ENCODE measurements at places on chromosomes 2 and 18.

- no peak for DNase-seq
Measured at GRCh38 chr2:7180638-7181370, 263.6 kb downstream of the RNF144A start.

DNA sequence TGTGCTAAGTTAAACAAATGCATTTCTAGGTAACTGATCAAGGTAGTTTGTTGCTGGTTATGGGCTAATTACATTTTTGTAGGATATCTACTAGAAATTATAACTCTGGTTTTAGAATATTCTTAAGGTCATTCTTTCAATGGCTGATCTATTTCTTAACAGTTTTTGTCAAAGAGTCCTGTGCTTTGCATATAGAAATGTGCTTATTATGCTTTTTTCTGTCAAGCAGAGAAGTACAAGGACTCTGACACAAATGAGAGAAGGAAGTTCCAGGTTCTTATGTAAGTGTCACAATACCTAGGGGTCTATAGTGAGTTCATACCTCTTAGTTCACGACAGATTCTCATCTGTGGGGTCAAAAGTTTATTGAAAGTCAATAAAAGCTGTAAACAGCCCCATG lies 88.4 kb downstream of the MYO3B start:
- no peak for DNase-seq

DNA sequence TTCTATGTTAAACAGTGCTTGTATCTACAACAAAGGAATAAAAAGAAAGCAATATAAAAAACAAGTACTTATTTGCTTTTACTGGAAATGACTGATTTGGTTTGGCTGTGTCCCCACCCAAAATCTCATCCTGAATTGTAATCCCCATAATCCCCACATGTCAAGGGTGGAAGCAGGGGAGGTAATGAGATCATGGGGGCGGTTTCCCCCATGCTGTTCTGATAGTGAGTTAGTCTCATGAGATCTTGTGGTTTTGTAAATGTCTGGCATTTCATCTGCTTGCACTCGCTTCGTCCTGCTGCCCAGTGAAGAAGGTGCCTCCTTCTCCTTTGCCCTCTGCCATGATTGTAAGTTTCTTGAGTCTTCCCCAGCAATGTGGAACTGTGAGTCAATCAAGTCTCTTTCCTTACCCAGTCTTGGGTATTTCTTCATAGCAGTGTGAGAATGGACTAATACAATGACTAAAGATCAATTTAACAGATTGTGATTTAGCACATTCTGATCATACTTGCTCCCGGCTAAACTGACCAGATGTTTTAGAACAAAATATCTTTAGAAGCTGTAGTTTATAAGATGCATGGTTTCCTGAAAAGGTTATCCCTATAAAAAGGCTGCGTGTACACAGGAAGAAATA lies 19.9 kb downstream of the PTH2R start:
- no peak for DNase-seq

DNA sequence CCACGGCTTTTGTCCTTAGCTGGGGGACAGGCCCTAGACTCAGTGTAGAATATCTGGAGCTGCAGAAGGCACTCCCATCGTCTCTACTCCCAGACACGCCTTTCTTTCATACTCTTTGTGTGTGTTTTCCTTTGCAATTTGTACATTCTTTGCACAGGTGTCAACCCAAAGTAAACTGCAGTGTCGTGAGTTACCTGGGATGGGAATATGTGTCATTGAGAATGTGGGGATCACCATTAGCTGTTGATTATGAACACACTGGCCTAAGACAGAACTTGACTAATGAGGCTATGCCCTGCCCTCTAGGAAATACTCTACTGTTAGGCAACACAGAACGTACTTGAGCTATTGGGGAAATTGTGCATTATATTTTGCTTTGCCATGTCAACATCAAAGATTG lies 233.3 kb downstream of the SETBP1 start:
- no peak for DNase-seq

GRCh38 chr2:189783451-189783926 lies 650 bp downstream of the ORMDL1 start:
- no peak for DNase-seq

DNA sequence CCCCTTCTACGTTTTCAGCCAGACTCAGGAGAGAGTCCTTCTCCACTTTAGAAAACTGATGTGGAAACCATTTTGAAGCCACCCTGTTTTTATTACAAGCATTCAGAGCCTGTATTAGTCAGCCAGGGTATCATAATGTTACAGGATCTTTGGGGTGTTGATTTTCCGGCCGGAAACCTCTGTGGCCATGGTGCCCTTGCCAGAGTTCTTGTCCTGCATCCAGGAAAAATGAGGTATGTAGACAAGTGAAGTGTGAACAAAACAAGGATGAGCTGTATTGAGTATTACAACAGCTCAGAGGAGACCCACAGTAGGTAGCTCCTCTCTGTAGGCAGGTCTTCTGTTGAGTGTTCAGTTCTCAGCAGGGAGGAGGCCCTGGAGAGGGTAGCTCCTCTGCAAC lies 241.0 kb upstream of the COPS8 start:
- no peak for DNase-seq

GRCh38 chr18:53534203-53534602 lies 690.3 kb downstream of the MBD2 start:
- DNase-seq: no peak

DNA sequence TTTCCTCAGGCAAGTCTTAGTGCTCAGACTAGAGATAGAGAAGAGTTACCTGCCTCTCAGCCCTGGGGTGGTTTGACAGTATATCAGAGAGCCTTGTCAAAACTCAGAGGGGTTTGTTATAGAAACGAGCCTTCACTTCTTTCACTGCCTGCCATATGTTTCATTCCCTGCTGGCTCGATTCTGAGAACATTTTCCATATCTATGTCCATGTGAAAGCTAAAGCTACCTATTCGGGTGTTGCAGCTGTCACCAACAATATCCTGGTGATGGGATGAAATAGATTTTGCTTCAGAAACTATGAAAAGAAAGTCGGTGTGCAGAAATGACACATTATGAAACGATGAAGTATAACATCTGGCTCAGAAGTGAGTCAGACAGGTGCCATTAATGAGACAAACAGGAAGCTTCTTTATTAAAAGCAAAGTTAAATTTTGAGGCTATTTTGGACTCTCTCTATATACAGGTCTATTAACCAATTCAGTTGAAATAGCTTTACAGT lies 56.1 kb upstream of the TANK start:
- DNase-seq: no peak

DNA sequence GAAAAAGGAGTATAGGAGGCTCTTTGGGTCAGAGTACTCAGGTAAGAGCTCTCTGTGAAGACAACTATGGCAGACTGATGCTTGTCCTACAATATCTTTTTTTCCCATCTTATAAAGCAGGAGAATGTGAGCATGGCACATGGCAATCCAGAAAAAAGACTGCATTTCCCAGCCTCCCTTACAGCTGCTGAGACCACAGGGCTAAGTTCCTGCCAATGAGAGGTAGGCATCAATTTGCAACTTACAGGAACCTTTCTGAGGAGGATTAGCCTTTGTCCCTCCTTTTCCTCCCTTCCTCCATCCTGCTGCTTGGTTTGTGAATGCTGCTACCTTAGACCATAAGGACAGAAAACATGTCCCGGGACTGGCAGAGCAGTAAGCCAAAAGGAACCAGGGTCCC lies 37.8 kb upstream of the ST8SIA5 start:
- no peak for DNase-seq

DNA sequence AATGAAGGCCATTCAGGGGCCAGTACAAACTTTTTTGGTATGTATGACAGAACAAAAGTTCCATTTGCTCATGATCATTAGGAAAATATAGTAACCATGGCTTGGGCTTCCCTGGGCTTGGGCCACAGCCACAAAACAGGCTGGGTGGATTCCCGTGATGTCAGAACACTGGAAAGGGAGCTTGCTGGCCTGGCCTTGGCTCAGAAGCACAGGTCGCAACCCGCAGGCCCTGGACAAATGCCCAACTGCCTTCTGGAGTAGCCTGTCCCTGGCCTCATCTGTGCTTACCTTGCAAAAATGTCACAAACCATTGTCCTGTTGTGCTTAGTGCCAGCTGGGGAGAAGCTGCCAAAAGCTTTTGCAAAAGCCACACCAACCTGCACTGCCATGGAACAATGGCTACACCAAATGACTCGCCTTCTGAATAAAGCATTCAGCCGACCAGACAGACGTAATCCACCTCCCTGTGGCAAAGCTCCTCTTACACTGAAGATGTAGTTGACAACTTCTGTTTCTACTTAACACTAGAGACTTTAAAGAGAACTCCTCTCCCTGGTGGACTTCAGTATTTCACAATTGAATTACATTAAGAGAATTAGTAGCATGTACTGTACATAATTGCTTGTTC lies 125.5 kb downstream of the ANKRD44 start:
- DNase-seq: no peak

DNA sequence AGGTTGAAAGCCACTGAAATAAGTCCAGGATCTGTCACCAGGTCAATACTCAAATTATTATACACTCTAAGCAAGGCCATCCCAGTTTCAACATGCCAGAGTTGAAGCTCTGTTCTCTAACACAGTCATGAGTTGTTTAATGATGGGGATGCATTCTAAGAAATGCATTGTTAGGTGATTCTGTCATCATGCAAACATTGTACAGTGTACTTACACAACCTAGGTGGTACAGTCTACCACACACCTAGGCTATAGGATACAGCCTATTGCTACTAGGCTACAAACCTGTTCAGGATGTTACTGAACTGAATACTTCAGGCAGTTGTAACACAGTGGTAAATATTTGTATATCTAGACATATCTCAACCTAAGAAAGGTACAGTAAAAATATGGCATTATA lies 162.2 kb downstream of the BAZ2B start:
- DNase-seq: no peak

- no peak for DNase-seq
Measured at GRCh38 chr2:201936817-201937216, 96.8 kb upstream of the FZD7 start.

DNA sequence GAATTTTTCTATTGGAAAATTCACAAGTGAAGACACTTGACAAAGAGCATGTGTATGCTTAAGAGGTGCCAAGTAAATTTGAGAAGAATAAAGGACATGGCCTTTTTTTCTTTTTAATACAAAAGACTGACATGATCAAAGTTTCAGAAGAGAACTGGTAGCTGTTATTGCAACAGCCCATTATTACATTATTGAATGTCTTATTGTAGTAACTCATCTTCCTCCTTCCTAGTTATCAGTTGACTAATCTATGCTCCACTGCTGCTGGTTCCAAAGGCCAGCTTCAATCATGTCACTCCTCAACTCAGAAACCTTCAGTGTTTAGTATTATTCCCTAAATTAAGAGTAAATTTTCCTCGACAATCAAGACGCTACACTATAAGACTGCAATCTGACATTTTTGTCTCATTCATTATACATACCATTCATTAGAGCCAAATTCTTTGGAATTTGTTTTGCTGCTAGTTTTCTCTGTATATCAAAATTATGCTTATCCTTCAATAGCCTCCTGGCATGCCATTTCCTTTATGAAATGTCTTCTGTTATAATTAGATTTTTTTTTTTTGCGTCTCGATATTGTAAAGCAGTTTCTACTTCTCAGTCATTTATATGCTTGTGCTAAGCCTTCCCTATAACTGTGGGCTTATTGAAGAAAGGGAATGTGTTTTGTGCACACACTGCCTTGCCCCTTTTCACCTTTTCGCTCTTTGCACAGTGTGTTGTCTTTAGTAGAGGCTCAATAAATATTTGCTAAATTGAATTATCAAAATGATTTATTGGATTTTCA lies 27.9 kb downstream of the ITGA4 start:
- DNase-seq: no peak

DNA sequence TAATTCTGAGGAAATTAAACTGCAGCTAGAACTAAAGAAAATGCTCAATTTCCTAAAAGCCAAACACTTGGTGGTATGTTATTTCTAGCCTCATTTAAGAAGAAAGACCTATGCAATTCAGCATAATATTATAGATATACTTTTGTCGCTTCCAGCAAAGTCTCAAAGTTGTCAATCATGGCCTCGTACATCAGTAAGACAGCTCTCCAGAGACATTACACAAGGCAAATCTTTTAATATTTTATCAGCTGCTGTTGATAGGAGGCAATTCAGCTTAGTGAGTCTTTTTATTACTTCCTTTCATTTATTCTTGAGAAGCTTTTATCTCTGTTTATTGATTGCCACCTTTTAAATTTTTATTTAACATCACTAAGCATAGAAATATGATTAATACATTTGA lies 294.3 kb downstream of the FSIP2 start:
- DNase-seq: no peak

DNA sequence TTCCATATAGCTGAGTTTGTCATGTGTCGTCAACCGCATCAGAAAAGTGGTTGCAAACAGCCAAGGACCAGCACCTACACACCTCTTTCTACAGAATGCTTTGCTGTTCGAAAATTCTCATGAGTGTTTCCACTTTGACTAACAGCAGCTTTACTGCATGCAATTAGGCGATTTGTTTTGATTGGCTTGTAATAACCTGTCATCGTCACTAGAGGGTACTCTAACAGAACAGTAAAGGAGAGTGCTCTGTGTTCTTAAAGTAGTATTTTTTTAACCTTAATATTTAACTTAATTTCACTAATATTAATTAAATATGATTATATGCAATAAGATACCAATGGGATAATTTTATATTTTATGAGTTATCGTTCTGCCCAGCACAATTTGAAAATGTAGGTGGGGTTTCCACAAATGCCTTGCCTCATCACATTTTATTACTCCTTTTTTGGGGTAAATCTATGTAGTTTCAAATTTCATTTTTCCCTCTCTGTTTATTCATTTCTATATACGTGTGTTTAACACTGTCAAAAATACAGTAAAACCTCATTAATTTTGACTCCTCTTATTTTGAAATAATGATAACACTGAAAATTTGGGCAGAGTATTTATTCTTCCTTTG lies 502.2 kb downstream of the NRXN1 start:
- no peak for DNase-seq

GRCh38 chr2:2472881-2473280 lies 141.8 kb upstream of the MYT1L start:
- no peak for DNase-seq

- no peak for DNase-seq
Measured at GRCh38 chr2:68385220-68385906, 20.3 kb downstream of the PLEK start.

GRCh38 chr2:10059016-10059351 lies 15.6 kb downstream of the KLF11 start:
- DNase-seq: no peak

DNA sequence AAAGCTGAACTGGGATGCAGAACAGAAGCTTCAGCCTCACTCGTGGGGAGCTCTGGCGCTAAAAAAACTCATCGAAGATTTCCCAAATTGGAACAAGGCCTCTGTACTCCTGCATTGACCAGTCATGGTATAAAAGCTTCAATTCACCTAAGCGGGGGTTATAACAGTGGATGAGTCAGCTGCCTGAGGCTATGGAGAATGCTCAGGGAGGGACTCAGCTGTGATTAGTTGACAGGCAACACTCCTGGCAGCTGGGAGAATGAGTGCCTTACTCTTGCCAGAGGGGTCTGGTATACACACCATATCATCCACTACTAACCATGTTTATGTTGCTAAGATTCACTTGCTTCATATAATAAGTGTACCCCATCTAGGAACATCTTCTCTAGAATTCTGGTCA lies 350.6 kb upstream of the VRK2 start:
- DNase-seq: no peak

GRCh38 chr2:213046431-213046830 lies 105.0 kb downstream of the IKZF2 start:
- no peak for DNase-seq
